Ureter (tissue), 1 donor: ENCODE measurements at places on chromosomes 5 and 9. TPM values are rescaled to one million over a fixed set of nuclear protein-coding genes. Genes with fewer than 3 reads are reported as not detected.

The TAF7 gene
- total RNA-seq = 56.6 TPM

The FOXE1 gene
- 0.42 TPM for total RNA-seq

The CYLC2 gene
- not detected for total RNA-seq

The ANKRD34B gene
- not detected for total RNA-seq

The FOXD4L3 gene
- not detected for total RNA-seq

The IL33 gene
- total RNA-seq = 49.7 TPM

The GPR150 gene
- 0.18 TPM for total RNA-seq

The ANXA2R gene
- 4.4 TPM for total RNA-seq

The CNTNAP3B gene
- 24.1 TPM for total RNA-seq

DNA sequence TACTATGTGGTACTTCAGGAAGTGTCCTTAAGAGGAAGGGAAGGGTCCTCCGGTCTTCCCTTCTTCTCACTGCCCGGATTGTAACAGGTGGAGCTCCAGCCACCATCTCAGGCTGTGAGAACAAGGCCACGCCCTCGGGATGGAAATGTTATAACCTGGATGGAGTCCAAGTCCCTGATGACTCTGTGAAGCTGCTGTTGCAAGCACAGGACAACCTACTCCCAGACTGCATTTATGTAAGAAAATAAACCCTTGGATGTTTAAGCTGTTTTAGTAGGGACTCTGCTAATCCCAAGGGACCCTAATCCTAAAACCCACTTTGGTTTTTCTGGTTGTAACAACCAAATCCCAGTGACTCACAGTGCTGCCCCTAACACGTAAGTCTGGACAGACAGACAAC lies 221.6 kb downstream of the ACTL7B start:
- DNase-seq = no peak

GRCh38 chr9:129415942-129416651 lies 204.8 kb downstream of the C9orf50 start:
- DNase-seq = no peak

GRCh38 chr9:8256880-8257279 lies 457.3 kb upstream of the DMAC1 start:
- no peak for DNase-seq

DNA sequence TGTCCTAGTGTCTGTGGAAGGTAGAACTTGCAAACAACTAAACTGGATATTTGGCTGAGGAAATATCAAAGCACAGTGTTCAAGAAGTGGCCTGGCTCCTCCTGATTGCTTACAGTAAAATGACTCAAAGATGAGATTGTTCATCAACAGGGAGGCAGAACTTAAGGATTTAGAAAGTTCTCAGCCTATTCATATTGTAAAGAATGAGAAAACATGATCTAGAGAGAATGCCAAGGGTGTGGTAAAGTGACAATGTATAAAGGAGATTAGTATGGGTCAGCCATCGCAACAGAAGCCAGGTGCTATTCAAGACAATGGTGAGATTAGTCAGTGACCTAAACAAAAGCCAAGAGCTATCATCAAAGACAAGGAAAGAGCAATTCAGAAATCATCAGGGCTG lies 372.3 kb downstream of the SPOCK1 start:
- no peak for DNase-seq

DNA sequence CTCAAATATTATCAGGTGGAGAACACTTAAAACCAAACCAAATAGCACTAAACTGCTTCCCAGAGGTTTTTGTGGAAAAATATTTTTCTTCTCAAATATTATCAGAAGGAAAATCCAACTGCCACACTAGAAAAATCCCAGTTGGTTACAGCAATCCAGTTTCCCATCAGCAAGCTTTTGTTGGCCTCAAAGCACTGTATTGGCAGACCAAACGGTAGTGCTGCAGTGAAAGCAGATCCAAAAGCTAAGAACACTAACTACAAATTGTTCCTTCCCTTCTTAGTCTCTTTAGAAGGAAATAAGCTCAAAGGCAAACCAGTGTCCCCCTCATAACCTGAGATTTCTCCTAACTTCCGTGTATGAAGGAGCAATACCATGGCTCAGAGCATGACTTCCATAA lies 105.3 kb downstream of the TRIM36 start:
- DNase-seq = no peak

DNA sequence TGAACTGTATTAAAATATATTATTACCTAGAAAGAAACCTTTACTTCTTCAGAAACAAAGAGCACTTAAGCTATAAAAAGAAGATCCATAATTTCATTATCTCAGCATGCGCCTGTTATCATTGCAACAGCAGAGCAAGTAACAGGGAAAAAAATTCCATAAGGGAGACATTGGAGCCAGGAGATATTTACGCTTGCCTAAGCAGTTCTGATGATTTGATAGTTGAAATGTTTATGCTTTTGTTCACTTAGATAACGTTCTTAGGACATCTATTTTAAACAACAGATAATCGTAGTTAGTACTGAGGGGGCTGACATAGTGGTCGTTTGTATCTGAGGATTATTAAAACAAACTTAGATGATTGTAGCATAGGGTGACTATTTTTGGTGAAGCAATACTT lies 252.5 kb downstream of the NNT start:
- no peak for DNase-seq

DNA sequence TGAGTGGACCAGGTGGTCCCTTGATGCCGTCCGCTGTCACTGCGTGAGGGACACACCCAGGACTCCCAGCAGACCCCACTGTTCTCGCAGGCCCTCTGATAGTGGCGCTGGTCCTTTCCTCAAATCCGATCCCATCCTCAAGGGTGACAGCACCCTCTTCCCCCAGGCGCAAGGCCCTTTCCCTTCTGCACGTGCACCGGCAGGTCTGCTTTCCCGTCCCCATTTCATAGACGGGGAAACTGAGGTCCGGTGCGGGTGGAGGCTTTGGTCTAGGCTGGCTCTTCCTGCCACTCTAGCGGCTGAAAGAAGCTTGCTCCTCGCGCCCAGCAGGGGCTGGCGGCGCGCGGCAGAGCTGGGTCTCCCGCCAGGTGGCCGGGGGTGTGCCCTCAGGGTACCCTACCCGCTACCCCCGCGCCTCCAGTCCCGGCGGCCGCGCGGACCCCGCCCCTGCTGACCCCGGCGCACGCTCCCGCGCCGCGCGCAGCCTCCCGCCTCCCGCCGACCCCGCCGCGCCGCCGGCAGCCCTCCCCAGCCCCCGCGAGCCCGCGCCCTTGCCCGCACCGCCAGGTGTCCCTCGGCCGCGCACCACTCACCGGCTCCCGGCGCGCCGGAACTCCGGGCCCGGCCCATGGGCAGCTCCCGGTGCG lies 453 bp downstream of the RASGEF1C start:
- DNase-seq = no peak

GRCh38 chr9:64066736-64067368 lies 1218.2 kb downstream of the FOXD4L5 start:
- no peak for DNase-seq

DNA sequence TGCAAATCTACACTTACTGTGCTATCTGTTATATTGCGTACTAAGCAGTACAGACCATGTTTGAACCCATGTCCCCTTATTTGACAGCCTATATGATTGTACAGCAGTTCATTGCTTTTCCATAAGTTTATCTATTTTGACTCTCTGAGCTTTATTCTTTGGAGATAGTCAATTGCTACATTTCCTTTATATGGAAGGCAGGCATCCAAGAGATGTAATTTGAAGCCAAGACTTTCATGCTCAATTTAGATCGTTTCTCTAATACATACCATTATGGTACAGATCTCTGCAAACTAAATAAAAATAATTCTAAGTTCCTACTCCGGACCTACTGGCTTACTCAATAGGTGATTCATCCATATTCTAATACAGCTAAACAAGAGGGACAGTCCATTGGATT lies 424.8 kb downstream of the TMEM38B start:
- DNase-seq = no peak

GRCh38 chr9:19748278-19749126 lies 40.3 kb downstream of the SLC24A2 start:
- DNase-seq = no peak

- no peak for DNase-seq
These were observed 2.2 kb upstream of the JAK2 start for GRCh38 chr9:4982721-4983482.

GRCh38 chr9:37309136-37309535 lies 113.4 kb upstream of the GRHPR start:
- no peak for DNase-seq

DNA sequence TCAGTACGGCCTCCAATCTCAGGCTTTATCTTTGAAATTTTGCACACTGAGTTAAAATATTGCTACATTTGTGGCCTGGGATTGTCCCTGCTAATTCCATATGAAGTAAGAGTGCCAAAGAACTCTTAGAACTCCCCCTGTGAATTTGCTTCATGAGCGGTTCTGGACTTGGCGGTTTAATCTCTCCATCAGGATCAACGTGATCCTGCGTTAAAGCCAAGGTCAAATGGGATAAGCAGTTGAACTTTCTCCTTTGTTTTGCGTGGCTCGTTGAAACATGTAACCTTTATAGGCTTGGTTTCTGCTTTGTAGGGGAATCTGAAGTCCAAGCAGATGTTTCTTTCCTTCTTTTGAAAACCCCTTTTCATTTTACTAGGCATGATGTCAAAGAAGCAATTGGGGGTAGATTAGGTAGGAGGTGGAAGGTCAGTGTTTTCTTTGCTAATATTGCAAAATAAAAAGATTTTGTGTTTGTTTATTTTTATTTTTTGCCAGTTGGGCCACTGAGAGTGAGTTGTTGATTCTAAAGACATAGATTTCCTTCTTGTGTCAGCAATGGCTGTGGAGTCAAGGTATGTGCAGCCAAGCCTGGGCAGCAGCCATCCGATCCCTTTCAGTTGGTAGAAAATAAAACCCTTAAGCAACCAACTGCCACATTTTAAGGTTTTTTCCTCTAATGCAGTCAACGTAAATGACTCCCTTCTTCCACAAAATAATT lies 390.8 kb downstream of the NNT start:
- no peak for DNase-seq

DNA sequence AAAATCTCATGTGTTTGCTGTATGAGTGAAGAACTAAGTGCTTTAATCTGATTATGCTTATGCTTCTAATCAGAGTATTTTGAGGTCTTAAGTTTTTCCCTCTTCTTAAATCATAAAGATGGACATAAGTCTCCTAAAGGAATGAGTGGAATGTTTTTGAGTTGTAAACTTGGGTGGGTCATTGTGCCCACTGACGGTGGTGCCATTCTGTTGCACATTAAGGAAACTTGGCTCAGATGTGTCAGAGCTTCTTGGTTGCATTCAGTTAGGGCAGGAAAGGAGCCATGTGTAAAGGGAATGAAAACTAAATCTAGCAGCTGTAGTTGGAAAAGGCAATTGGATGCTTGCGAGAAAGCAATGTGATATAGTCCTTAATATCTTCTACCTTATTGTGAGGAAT lies 256.6 kb downstream of the FANCC start:
- DNase-seq = no peak

DNA sequence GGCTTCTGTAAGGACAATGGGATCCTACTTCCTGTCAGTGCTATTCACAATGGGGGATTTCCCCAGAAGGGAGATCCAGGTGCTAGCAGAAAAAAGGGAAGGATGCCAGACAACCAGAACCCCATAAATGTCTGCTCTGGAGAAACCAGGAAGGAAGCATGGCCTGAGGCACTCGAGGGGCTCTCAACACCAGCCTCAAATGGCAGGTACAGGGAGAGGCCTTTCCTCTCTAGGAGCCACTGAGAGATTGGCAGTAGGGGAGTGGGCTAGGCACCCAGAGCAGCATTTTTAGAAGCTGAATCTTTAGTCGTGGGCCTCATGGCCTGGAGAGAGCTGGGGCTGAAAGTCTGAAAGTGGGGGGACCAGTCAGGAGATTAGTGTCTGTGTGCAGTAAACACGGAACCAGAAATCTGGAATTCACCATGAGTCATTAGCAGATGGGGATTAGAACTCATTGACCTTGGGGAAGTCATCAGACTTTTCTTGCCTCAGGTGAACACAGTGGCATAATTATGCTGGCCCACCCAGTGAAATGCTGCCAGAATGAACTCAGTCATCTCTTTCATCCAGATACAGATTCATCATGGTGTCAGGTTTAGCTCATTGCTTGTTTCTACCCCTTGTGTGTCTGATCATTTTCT lies 28.3 kb downstream of the ARHGEF28 start:
- no peak for DNase-seq

DNA sequence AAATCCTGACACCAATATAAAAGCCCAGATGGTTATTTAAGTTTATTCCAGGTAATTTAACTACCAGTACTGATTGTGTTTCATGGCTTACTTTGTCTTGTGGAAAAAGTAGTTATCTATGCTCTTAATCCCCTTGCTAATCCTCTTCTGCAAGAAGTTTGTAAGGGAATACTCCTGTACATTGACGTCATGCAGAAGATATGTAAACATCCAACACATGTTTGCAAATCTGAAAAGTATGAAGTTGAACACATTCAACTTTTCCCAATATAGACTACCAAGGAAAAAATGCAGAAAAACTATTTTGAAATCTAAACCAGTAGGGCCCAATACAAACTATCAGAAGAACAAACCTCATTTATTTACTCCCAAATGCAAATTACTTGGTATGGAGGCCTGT lies 56.3 kb upstream of the ELL2 start:
- DNase-seq = no peak

- DNase-seq = no peak
These were observed 735 bp downstream of the PTGR1 start for GRCh38 chr9:111598733-111599091.

DNA sequence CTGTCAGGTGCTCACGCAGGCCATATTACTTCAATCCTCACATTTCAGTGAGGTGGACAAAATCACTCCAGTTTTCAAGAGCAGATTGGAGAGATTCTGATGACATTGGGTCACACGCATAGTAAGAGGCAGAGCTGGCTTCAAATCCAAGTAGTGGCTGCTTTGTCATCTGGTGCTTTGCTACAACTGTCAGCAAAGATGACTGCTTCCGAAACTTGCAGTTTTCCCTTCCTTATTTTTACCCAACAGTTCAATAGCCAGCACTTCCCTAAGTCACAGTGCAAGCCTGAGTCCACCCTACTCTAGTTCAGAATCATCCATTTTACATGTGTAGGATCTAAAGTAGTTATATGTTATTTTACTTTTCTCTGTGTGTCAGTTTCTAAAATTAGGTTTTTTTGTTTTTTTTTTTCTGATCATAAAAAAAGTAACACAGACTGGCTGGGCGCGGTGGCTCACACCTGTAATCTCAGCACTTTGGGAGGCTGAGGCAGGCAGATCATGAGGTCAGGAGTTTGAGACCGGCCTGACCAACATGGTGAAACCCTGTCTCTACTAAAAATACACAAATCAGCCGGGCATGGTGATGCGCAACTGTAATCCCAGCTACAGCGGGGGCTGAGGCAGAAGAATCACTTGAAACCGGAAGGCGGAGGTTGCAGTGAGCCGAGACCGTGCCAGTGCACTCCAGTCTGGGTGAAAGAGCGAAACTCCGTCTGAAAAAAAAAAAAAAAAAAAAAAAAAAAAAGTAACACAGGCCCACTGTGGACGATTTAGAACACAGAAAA lies 49.6 kb downstream of the ANKDD1B start:
- DNase-seq = no peak
